ENCODE measurements at places on chromosomes 1 and 21.

DNA sequence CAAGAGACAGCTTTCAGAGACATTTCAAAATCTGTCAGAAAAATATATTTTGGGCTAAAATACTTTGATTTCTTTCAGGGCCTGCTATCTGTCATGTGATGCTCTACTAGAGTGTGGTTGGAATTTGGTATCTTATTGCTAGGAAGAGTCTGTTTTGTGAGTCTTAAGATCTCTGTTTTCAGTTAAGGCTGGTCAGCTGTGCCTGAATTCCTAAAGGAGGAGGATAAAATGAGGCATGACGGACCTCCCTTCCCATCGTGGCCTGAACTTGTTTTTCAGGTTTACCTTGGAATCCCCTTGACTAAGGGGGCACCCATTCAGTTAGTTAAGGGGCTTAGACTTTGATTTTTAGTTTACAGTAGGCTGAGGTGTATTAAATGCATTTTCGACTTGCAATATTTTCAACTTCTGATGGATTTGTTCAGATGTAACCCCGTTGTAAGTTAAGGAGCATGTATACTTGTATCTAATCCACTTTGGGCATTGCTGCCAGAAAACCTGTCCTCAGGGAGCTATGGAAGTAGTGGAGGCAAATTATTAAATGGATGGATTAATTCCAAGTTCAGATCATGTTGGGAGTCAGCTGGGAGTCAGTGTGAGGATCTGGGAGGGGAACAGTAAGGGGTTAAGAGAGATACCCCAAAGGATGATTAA is 18.3 kb downstream of the CAPN2 start:
- DNase-seq: no peak

DNA sequence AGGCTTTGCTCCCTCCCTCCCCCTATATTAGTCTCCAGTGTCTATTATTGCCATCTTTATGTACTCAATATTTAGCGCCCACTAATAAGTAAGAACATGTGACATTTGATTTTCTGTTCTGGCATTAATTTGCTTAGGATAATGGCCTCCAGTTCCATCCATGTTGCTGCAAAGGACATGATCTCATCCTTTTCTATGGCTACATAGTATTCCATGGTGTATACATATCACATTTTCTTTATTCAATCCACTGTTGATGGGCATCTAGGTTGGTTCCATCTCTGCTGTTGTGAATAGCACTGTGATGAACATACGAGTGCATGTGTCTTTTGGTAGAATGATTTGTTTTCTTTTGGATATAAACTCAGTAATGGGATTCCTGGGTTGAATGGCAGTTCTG is 61.3 kb downstream of the SH3GLB1 start:
- no peak for DNase-seq

DNA sequence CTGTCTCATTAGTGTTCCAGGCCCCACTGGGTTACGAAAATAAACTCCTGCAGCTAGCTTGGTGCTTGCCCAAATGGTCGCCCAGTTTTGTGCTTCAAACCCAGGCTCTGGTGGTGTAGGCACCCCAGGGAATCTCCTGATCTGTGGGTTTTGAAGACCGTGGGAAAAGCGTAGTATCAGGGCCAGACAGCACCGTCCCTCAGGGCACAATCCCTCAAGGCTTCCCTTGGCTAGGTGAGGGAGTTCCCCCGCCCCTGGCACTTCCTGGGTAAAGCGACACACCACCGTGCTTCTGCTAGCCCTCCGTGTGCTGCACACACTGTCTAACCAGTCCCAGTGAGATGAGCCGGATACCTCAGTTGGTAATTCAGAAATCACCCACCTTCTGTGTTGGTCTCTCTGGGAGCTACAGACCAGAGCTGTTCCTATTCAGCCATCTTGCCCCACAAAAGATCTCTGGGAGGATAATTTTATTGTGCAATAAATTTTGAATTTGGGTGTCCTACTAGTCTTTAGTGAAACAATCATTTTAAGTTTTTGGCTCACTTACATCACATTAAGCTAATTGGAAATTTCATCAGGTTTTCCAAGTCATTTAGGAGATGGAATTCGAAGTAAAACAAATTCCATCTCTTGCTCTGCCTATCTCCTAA is 9.4 kb upstream of the SLC25A24 start:
- DNase-seq: peak; percentile 5

DNA sequence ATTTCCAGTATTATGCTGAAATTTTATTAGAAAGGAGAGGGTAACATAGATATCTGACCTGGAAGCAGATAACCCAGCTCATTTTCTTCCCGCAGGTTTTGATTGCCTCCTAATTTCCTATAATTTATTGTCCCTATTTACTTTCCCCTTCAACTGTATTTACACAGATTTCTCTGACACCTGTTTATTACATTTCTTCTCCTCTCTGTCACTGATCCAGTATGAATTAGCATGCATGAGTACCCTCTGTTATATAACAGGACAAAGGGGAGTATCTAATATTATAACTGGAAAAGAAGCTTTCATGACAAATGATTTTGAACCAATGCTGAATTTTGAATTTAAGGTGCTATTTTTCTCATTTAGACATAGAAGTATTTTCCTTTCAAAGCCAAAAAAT is 37.4 kb downstream of the DENND1B start:
- no peak for DNase-seq

GRCh38 chr1:193125369-193125768 is 3.5 kb downstream of the CDC73 start:
- no peak for DNase-seq

- no peak for DNase-seq
Measured at GRCh38 chr1:157856538-157856937, 14.9 kb upstream of the CD5L start.

DNA sequence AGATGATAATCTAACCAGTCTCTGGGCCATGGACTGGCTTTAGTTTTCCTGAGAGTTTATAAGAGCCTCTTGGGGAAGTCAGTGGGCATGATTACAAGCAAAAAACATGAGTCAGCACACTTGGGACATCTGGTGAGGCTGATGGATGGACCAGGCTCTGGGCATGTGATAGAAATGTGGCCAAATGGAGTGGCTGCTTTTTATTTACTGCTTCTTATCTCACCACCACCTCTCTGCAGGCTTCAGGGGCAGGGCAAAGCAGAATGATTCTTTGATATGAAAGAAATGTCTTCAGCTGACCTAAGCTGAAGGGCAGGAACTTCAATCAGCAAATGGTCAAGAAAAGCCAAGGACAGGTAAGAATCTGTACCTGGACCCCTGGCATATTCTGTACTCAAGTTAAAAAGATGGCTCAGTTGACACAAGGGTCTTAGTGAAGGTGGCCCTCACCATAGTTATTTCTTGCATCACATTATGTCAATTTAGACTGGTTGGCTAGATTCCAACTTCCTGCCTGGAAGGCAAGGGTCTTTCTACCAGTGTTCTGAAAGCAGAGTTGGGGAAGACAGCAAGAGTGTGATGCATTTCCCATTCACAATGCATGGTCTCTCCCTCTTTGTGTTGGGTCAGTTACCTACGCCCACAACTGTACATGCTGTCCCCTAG is 162.8 kb downstream of the FASLG start:
- DNase-seq: no peak

DNA sequence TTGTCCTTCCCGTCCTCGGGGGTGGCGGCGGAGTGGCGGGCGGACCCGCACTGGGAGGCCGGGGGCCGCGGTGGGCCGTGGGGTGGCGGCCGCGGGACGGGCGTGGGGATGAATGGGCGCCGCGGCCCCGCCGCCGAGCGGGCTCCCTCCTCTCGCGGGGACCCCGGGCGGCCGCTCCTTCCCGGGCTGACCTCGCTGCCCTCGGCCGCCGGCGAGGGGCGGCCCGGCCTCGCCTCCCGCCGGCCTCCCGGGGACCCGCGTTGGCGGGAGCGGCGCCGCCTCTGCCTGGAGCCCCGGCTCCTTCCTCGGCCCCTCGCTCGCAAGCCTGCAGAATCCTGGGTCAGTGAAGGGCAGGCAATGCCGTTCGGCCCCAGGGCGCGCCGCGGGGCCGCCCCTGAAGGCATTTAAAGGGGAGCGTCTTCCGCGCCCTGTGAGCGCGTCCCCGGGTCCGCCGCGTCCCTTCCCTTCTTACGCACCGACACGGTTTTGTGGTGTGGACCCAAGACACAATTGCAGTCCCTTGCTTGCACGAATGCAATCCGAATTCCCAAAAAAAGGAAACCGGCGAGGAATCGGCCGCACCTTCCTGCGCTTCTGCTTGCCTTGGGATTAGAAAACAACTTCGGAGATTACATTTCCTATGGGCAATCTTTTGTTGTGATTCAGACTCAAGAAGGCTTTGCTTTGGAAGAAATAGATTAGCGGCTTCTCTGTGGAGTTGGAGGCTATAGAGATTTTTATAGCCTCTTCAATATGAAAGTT is 776 bp downstream of the ITSN1 start:
- peak; percentile 13 for DNase-seq

DNA sequence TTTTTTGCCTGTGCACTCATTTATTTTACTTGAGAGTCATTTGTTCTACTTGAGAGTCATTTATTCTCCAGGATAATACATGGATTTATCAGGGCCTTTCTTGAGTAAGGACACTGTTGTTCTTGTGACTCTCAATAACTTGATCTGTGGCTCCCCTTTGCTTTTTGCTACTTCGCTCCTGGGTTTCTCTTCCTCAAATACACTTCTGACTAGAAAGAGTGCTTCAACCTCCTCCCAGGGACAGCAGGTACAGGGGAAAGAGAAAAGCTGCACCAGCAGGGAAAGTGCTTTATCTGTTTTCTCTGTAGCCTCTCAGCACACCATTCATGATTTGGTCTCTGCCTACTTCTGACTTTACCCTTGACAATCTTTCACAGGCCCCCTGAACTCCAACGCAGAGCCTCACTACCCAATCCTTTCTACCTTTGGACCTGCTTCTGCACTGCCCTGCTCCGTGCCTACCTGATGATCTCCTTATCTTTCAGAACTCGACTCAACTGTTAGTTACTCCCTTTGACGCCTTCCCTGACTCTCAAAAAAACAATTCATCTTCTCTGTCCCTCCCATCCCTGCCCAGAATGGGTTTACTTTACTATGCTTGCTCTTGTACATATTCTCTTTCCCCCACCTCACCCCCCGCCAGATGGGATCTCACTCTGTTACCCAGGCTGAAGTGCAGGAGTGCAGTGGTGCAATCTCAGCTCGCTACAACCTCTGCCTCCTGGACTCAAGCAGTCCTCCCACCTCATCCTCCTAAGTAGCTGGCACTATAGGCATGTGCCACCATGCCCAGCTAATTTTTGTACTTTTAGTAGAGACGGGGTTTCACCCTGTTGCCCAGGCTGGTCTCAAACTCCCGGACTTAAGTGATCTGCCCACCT is 15.6 kb upstream of the PIGM start:
- DNase-seq: no peak

- no peak for DNase-seq
Measured at GRCh38 chr1:33042831-33043230, 6.1 kb upstream of the AK2 start.

DNA sequence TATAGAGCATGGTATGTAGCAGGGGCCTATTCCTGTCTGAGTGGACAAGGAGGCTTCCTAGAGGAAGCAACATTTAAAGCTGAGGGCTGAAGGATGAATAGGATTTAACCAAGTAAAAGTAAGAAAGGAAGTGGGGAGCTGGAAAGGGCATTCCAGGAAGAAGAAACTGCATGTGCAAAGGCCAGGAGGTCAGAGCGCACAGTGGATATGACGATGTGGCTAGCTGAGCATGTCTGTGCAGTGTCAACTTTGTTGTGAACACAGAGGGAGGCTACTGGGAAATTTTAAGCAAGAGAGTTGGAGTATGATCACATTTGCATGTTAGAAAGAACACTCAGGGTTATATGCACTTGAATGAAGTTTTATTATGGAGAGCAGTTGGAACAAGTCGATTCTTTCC is 28.6 kb upstream of the JUN start:
- peak; percentile 12 for DNase-seq

- DNase-seq: no peak
Measured at GRCh38 chr1:34780528-34780927, 486 bp upstream of the GJB3 start.

DNA sequence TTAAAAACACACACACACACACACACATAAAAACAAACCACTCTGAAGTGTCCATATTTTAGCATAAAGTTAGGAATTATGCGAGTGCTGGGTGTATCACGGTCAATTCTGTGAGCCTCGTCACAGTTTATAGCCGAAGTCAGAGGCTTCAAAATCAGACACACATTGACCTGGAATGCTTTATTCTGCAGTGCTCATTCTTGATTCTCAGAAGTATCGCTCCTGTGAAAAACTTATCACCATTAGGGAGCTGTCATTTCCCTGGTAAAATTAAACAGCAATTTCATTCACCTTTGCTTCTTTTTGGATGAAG is 8.7 kb upstream of the IRF2BP2 start:
- DNase-seq: no peak

DNA sequence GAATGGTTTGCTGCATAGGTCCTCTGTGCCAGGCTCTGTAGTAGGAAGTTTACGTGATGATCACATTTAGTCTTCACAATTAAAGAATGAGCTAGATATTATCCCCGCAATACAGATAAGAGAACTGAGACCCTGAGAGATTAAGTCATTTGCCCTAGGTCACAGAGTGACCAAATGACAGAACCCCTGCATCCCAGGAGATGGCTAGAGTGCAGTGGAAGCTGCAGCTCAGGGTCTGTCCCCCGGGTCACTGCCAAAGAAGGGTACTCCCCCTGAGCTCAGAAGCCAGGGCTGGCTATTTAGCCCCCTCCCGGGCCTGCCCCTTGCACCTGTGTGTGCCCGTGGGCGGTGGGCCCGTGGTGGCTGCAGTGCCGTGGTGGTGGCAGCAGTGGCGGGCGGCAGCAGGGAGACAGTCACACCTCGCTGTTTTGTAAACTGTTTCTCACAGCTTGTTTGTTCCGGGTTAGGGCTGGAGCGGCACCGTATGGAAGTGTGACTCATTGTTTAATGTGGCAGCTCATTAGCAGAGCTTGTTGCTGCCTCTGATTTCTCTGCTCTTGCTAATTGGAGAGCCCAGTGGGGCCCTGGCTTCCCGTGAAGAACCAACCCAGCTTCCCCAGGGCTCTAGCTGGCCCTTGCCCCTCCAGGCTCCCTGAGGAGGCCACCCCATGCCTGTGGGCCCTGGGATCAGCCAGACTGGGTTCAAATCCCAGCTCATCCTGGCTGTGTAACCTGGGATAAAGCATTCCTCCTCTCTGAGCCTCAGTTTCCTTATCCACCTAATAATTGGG is 19.3 kb upstream of the FOXO6 start:
- no peak for DNase-seq

DNA sequence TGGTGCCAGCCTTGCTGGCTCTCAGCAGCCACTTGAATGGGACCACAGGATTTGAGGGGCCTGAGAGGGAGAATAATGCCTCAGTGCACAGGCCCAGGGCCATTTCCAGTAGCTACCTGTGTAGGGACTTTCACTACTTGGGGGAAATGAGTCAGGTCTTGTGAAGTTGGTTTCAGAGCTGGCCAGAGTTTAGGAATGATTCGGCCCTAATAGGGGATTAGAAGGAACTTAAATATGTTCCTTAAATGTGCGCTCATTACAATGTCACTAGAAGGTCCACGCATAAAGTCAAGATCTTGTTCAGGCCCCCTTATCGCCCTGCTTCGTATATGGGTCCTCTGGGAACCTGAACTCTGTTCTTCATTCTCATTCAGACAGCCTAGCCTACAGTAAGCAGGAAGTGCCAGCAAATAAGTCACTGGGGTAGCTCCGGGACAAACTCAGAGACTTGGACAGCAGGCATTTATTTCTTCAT is 5.6 kb upstream of the AKR1A1 start:
- no peak for DNase-seq

GRCh38 chr1:224644553-224645154 is 28.5 kb downstream of the CNIH3 start:
- peak; percentile 64 for DNase-seq
